CD4-positive, alpha-beta T cell treated with Interleukin-15 for 4 hours (primary cell): ENCODE measurements at places on chromosomes 1 and 21.

DNA sequence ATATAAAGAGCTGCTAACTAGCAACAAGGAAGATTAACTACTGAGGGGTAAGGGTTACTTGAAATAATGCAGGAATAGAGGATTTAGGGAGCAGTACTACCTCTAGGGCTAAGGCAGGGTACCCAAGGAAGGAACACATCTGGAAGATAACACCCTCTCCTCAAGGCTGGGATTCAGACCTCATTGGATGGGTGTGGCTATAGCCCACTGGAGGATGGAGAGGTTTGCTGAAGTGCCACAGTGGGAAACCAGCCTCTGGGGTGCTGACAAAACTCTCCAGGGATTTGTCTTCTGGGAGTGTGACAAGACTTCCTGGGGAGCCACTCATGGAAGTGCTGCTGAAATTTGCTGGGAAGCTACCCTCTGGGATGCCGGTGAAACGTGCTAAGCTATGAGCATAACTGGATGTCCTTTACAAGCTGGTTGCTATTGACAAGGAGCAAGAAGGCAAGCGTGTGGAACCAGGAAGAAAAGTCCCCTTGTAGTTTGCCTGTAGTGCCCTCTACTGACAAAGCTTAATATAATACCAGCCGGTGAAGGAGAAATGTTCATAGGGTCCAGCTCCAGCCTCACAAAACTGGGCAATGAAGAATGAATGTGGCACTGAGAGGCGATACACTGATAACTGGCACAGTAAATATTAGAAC lies 122.8 kb upstream of the USP24 start:
- DNase-seq, result peak; percentile 21

DNA sequence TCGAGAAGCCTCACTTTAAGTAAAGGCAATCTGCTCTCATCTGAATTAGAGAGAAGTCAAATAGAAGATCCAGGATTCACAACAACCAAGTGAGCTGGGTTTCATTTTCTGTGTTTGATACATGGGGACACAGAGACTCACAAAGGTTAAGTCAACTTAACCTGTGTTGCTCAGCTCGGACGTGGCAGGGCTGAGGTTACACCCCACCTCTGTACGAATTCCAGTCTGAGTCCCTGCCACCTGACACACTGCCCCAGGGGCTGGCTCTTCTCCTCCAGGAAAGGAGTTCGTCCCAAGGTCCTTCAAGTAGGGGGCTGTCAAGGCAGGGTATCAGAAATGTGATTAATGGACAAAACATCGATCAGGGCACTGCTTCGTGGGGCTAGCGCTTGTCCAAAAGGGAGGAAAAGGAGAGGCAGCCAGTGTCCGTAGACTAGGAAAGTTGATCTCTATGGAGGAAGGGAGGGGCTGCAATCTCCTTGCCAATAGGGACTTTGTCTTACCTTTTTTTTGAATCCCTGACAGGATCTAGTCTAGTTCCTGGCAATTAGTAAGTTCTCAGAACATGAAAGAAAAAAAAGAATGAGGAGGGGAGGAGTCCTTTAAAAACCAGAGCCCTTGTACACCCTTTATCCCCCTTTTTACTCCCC lies 116.4 kb downstream of the CNIH3 start:
- no peak for DNase-seq

DNA sequence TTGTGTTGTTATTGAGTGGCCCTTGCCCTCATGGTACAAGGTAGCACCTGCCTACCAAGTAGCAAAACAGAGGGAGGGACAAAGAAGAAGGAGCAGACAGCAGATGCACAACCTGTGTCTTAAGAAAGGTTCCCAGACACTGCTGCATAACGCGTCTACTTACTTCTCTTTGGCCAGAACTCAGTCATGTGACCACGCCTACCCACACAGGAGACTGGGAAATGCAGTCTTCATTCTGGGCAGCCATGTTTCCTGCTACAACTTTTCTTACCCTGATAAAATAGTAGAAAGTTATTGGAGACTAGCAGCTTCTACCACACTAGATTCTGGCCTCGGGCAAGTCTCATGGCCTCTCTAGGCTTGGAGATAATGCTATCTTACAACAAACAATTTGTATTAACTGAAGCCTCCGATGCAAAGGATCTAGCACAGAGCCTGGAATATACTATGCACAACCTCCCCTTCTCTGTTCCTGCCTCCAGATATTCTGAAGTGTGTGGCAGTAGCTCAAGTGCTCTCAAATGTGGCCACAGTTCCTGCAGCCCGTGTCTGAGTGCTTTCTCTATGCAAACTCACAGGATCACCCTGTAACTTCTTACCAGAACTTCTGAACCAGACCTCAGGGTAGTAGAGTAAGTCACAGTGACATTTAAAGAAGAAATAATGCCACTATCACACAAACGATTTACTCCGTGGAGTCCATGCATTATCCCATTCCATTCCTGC lies 34.1 kb upstream of the BTG2 start:
- DNase-seq, result peak; percentile 75

GRCh38 chr1:208799186-208799585 lies 555.0 kb upstream of the PLXNA2 start:
- no peak for DNase-seq

DNA sequence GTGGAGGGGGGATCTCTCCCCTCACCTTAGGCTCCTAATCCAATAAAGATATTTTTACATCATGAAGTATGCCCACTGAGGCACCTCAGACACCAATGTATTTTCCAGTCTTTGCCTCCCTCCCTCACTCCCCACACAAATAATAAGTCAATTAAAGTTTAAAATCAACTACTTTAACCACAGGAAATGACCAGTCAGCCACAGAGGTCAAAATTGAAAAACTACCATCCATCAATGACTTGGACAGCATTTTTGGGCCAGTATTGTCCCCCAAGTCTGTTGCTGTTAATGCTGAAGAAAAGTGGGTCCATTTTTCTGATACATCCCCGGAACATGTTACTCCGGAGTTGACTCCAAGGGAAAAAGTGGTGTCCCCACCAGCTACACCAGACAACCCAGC lies 70.6 kb upstream of the DYNLT5 start:
- DNase-seq, result no peak

- no peak for DNase-seq
Measured at GRCh38 chr1:157403203-157403602, 149.1 kb downstream of the FCRL5 start.

- peak; percentile 45 for DNase-seq
Measured at GRCh38 chr1:112614460-112615065, 4.4 kb downstream of the ST7L start.

- DNase-seq, result no peak
Measured at GRCh38 chr21:41759926-41760325, 6.9 kb downstream of the RIPK4 start.

DNA sequence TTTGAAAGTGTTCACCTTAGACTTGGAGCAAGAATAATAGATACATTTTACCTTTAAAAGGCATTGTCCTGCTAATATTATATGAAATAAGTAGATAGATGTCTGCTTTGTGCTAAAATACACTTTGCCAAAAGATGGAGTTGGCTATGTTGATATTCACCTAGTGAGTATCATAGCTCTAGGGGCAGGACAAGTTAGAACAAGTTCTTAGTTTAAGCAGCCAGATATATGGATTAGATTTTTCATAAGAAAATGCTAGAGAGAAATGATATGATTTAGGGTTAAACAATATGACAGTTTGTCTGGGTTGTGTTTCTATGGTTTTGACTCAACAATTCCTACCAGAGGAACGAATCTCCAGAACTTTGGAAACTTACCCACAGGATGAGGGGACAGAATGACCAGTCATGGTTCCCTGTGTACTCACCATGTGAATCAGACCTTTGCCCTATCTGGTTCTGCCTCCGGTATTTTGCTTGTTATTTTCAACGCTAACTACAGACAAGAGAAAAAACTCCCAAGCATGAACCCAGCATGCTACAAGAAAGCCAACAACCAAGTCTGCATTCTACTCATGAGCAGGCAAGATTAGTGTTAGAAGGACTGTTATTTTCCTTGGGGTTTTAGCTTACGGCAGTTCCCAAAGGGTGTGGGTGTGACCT lies 1.7 kb downstream of the F5 start:
- DNase-seq, result peak; percentile 28

GRCh38 chr1:160539990-160540858 lies 17.2 kb upstream of the SLAMF6 start:
- peak; percentile 66 for DNase-seq

- peak; percentile 48 for DNase-seq
Measured at GRCh38 chr1:210340841-210341240, 12.1 kb downstream of the HHAT start.
